Esophagus mucosa (tissue), 1 donor: ENCODE measurements at places on chromosomes 7 and 10. TPM values are rescaled to one million over a fixed set of nuclear protein-coding genes. Genes with fewer than 3 reads are reported as not detected.

Gene IPMK
- total RNA-seq = 5.9 TPM

Gene ABCC2
- total RNA-seq = 0.36 TPM

Gene COBL
- 10.4 TPM for total RNA-seq

Gene CDC14C
- total RNA-seq = not detected

Gene ZNF479
- total RNA-seq = not detected

Gene VSIR
- 45.8 TPM for total RNA-seq

Gene MYOF
- total RNA-seq = 134 TPM

Gene SHH
- total RNA-seq = not detected

Gene NKX2-3
- 0.12 TPM for total RNA-seq

Gene SAMD9L
- total RNA-seq = 4.6 TPM

Gene NAT16
- not detected for total RNA-seq

Gene TMEM184A
- total RNA-seq = 86.6 TPM

Gene DNMBP
- total RNA-seq = 12.4 TPM

Gene STEAP1
- total RNA-seq = 8.8 TPM

Gene LIPK
- total RNA-seq = 3.3 TPM

Gene EPDR1
- 0.64 TPM for total RNA-seq

Gene HOXA9
- total RNA-seq = 1.7 TPM

Gene PAX2
- not detected for total RNA-seq

Gene TWIST1
- total RNA-seq = 0.64 TPM

Gene SMO
- total RNA-seq = 7.1 TPM

Gene C10orf120
- not detected for total RNA-seq

Gene DRGX
- not detected for total RNA-seq

Gene ADAM12
- 0.64 TPM for total RNA-seq

Gene AKR1C1
- total RNA-seq = 54.2 TPM

Gene SLIT1
- total RNA-seq = 0.16 TPM

Gene TMEM140
- total RNA-seq = 1.4 TPM

Gene LRRD1
- total RNA-seq = not detected

Gene GATA3
- total RNA-seq = 0.76 TPM

Gene MINDY4
- total RNA-seq = 2.4 TPM

Gene GHRHR
- not detected for total RNA-seq

Gene LDB3
- total RNA-seq = 0.56 TPM

Gene CALHM3
- total RNA-seq = not detected

Gene SFTPA1
- 0.32 TPM for total RNA-seq

Gene PDE1C
- 0.72 TPM for total RNA-seq

Gene NOS3
- 3.1 TPM for total RNA-seq

Gene C7orf33
- not detected for total RNA-seq
